ENCODE measurements at places on chromosomes 5 and 9.
A peak's percentile ranks its signal among the peaks of the same experiment; 100 is the strongest.

- DNase-seq, result no peak
These were observed 370.3 kb upstream of the IRX2 start for GRCh38 chr5:3121813-3122212.

DNA sequence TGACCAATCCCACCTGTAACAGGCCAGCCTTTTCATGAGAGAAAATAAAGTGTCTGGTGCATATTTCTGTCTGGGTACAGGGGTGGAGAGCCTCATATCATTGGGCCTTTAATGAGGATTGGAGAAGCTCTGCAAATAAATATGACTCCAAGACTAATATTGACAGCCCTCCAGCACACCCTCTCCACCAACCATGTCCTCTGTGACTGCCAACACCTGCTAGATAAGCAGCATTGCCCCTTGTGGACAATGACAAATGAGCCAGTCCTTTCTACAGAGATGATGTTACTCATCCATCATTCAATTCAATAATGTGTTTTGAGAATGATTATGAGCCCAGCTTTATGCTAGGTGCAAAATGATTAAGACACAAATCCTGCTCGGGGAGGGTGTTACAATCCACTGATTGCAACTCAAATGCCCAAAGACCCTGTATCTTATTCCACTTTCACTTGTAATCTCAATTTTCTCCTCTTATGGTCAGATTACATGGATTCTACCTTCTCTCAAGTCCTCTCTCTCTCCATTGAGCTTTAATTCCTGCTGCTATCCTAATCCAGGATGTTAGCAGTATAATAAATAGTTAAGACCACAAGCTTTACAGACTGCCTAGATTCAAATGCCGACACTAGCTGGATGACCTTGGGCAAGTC is 2.1 kb upstream of the GFRA3 start:
- DNase-seq, result no peak

DNA sequence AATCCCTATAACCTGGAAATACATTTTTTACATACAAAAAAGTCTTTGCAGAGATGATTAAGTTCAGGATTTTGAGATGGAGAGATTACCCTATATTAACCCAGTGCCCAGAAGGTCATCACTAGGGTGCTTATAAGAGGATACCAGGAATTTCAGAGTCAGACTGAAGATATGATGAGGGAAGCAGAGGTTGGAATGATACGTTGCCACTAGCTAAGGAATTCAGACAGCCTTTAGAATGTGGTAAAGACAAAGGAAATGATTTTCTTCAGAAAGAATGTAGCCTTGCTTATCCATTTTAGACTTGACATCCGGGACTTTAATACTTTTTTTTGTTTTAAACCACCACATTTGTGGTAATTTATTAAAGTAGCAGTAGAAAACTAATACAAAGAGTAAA is 2176.8 kb upstream of the C9orf72 start:
- DNase-seq, result peak; percentile 2

GRCh38 chr9:82957529-82958379 is 105.2 kb downstream of the RASEF start:
- DNase-seq, result peak; percentile 43

GRCh38 chr9:92669527-92669889 is 423 bp downstream of the IPPK start:
- DNase-seq, result no peak

GRCh38 chr5:140973550-140973949 is 7.3 kb downstream of the PCDHAC2 start:
- no peak for DNase-seq

GRCh38 chr9:124693403-124693802 is 77.7 kb downstream of the NR6A1 start:
- DNase-seq, result no peak

GRCh38 chr5:126368239-126368812 is 54.9 kb upstream of the GRAMD2B start:
- DNase-seq, result no peak

- peak; percentile 26 for DNase-seq
These were observed 44.3 kb upstream of the GPR151 start for GRCh38 chr5:146560205-146560812.

DNA sequence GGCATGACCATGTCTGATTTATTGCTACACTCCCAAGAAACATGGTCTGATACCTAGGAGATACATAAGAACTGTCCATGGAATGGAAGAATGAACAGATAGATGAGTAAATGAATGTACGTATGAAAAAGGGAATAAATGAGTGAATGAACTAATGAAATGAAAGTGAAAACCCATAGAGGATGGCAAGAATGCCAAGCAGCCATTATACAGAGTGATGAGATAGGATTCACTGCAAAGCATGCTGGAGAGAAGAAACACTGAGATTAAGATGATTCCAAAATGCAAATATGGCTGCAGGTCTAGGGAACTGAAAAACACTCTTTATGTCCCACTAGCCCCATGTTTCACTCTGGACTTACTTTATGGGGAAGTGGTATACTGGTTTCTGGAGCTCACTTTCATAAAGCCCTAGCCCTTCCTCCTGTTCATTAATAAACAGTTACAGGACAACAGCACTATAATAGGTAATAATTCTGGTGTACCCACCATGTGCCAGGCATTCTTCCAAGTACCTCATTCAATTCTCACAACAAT is 170.3 kb upstream of the RAD23B start:
- DNase-seq, result no peak

- DNase-seq, result no peak
These were observed 9.4 kb upstream of the RNF180 start for GRCh38 chr5:64156261-64156660.

GRCh38 chr5:159937580-159937979 is 21.3 kb downstream of the ADRA1B start:
- DNase-seq, result no peak

DNA sequence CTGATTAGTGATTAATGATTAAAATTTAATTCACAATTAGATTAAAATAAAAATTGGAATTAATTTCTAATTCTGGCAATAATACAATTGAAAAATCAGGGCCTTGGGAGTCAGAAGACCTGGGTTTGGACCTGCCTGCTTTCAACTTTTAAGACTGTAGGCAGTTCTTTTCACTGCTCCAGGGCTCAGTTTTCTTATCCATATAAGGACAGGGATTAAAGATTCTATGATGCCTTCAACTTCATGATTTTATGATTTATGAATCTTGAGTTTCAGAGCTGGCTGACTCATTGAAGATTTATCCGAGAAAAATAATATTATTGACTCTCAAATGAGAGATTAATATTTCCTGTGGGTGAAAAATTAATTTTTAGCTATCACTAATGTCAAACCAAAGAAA is 208.6 kb upstream of the ANKH start:
- no peak for DNase-seq

Data from astrocyte of the cerebellum (primary cell).